ELR (cell line): ENCODE measurements at places on chromosomes 2 and 18.

DNA sequence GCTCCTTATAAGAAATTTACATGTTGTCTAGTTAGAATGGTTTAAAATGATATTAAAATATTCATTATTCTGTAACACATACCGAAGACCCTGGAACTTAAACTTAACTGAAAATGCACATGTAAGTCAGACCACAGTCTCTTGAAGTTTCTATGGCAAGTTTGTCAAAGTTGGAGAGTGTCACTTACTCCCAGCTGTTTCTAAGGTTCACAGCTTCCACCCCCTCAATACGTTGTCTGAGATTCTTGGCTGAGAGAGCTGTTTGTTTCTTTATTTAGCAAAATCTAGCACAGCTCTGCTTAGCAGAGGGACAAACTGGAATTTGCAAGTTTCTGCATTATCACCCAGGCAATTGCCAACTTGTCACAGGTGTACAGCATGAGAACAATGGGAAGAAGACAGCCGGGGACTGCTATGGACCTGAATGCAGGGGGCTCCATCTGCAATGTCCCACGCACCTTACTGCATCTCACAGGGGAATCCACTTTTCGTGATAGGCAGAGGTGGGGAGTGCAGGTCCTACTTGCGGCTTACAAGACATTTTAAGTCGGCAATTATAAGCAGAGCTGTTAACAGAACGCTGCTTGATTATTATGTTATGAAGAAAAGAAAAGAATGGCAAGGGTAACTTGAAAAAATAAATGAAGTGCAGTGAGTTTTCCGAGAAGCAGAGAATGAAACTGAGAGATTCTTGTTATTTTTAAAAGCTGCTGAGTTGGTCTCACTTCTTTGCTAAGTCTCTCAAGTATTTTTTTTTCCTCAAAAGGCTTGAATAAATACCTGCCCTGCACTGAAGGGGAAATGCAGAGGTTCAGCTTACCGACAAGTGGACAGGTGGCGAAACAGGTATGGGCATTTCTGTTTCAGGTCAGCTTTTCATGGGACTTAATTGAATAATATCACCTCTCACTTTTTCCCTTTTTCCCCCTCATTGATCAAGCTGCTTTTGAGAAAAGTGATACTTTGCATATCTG, 1072.1 kb upstream of the FANCL start:
- DNase-seq = no peak

GRCh38 chr18:13584825-13585224, 141.5 kb downstream of the FAM210A start:
- no peak for DNase-seq

DNA sequence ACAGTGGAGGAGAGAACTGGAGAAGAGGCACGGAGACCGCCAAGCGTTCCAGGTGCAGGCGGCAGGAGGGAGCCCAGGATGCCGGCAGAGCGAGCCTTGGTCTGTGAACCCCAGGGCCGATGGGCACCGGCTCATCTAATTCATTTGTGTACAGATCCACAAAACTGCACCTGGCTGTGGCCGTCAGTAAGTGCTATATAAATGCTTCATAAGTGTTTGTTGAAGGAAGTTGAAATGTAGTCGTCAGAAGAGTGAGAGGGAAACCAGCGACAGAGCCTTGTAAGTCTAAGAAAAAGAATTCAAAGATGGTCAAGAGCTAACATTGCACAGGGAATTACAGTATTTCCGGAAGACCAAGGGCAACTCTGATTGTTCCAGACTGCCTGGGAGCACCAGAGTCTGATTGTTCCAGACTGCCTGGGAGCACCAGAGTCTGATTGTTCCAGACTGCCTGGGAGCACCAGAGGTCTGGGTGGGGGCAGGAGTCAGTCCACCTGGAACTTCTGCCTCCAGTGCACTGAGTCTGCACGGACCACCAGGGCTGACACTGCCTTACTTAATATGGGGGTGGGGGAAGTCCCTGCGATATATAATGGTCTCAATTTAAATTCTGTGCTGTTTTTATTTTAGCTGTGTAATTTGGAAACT, 112.3 kb downstream of the BCL2 start:
- DNase-seq = no peak

GRCh38 chr2:177241711-177242120, 22.8 kb downstream of the NFE2L2 start:
- peak; percentile 63 for DNase-seq

- no peak for DNase-seq
These were observed 10.2 kb downstream of the NAGK start for GRCh38 chr2:71078624-71079023.

GRCh38 chr2:241617431-241618154, 19.4 kb downstream of the THAP4 start:
- DNase-seq = no peak

GRCh38 chr2:98713332-98714015, 17.5 kb downstream of the MGAT4A start:
- no peak for DNase-seq

DNA sequence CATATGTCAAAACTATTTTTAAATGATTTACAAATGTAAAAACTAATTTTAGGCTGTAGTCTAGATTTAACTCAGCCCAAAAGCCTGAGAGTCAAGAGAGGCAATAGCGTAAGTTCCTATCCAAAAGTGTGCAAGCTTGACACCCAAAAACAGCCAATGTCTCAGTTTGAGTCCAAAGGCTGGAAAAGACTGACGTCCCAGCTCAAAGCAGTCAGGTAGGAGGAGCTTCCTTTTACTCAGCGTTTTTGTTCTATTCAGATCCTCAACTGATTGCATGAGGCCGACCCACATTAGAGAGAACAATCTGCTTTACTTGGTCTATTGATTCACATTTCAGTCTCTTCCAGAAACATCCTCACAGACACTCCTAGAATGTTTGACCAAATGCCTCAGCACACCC, 51.8 kb downstream of the MYL12B start:
- no peak for DNase-seq

GRCh38 chr2:62738981-62739936, 33.7 kb downstream of the EHBP1 start:
- no peak for DNase-seq

DNA sequence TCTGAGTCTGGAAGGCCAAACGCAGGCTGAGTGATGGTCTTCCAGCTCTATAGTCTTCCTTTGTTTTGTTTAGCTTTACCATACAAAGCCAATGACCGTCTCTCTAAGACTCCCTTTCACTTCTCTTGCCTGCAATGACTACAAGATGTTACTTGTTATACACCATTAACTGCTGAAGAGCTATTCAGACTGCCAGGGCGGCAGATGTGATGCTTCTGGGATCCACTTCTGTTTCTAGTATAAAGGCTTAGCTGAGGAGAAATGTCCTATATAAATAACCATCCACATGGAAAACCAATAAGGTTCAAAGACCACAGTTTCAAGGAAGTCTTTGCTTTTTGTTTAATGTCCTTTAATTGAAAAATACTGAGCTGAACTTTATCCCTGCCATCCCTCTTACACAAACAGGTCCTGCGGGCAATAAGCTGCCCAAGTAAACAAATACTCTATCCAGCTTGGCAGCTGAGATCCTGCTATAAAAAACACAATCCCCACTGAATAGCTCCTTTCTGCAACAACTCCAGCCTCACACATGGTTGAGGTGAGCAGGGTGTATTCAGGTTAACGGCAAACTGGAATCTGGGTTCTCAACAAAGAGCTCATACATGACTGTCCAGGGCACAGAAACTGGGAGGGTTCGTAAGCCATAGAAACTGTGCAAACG, 124.6 kb downstream of the VIT start:
- DNase-seq = no peak

DNA sequence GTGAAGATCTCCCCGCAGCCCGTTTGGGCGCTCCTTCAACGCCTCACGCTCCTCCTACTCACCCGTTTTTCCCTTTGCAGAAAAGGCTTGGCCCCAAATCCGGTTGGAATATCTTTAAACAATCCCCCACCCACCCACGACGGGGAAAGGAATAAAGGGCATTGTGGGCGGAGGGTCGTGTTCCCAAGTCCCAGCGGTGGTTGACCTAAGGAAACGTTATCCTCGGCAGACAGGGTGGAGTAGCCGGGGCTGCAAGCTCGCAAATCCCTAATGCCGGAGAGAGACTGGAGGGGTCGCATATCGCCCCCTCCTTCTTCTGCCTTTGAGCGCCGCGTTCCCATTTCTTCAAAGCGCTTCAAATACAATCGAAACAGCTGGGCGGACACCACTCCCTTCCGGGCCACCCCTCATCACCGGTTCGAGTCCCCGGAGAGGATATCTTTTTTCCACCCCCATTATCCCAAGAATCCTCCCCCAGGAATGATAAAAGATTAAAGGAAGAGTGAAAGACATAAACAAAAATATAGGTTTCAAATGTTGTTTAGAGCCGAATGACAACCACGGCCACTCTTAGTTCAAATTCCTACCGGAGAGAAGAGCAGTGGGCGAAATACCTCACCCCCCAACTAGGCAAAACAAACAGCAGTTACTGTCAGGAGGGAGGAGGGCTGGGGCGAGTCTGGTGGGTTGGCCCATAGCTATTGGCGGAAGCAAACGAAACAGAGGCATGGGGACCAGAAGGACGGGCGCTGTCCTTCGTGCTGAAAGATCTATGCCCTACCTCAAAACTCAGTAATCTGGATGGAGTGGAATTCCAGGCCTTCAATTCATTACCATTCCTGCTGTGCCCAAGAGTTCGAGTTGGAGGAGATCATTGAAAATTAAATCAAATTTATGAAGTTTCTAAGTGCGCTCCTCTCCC, 2.8 kb upstream of the GAD1 start:
- peak; percentile 48 for DNase-seq

- peak; percentile 42 for DNase-seq
These were observed 114.2 kb downstream of the SPIRE1 start for GRCh38 chr18:12543697-12544096.

DNA sequence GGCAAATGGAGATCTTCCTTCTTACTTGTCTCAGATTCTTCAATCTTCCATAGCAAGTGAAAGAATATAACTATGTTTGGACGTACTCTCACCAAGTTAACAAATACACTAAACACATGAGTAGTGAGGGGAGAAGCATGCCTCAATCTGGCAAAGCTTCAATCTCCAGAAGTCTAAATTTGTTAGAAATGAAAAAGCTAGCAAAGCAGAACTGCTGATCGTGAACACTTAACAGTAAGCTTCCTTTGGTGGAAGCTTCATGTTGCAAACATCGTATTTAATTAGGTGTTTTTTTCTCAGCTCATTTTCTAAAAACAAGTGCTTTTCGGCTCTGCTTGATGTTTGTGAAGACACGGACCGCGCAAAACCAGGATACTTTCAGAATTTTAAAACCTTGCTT, 12.7 kb upstream of the SCN1A start:
- no peak for DNase-seq

- DNase-seq = peak; percentile 47
These were observed 157.4 kb upstream of the RGPD4 start for GRCh38 chr2:107669335-107669734.

GRCh38 chr2:237427769-237428506, 14.0 kb upstream of the COL6A3 start:
- no peak for DNase-seq

DNA sequence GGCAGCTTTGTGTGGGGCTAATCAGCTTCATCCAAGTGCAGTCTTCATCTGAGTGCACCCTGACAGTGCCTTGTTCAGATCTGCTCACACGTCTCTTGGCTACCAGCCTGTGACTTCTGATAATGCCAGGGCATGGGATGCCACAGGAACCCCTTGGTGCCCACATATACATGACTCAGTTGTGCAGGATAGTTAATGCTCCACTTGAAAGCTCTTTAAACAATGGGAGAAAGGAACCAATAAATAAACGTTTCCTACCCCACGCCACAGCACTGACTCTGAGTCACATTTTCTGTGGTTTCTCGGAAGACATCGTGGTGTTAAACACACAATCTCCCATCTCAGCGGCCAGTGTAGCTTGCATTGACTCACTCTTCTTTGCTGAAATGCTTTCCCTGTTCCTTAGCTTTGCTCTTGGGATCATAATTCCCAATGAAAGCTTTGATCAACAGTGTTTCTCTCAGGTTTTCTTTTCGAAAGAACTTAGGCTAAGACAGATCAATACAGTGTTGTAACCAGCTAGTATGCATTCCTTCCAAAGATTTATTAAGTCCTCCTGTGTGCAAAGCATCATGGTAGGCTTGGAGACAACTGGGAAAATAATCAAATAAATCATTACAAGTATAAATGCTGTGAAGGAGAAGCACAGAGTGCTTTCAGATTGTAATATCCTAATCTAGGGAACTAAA, 142.0 kb downstream of the COPS8 start:
- peak; percentile 96 for DNase-seq

- DNase-seq = no peak
These were observed 22.1 kb downstream of the GCKR start for GRCh38 chr2:27518782-27519113.

DNA sequence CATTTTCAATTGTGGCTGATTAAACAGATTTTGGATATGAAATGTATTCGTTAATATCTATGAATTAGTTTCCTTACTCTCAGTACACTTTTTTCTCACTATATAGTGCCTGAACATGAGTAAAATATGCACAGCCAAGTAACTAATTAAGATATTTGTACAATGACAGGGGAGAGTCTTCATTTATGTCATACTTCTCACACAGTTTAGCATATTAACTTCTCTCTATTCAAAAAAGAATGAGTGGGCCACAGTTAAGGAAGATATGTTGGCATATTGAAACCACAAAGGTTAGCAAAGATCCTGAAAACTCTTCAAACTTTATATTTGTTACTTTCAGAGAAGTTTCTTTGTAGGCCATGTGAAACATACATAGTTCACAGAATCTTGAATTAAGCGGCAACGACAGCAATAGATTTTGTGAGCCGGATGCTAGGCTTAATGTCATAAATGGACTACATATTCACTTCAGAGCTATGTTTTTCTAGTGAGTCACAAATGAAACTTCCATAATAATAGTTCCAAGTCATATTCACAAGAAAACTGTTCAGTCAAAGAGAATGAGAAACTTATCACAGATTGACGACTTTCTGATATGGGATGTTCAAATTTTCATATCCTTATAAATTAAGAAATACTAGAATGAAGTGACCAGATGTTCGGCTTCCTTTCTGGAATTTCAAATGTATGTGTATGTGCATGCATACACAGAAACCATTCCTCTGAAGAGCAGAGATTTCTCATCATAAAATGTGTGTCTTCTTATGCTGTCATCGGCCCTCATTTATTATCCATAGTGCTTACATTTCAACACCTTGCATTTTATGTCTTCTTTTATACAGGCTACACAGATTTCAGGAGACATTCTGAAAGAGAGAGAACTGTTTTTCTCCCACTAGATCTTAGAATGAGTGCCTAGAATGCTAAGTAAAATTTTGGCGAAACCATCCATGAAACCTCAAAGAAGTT, 584.0 kb downstream of the SATB2 start:
- DNase-seq = peak; percentile 71

GRCh38 chr2:85183076-85183475, 49.9 kb downstream of the TCF7L1 start:
- no peak for DNase-seq
